GM12892 (cell line): ENCODE measurements at places on chromosomes 11 and 22.

DNA sequence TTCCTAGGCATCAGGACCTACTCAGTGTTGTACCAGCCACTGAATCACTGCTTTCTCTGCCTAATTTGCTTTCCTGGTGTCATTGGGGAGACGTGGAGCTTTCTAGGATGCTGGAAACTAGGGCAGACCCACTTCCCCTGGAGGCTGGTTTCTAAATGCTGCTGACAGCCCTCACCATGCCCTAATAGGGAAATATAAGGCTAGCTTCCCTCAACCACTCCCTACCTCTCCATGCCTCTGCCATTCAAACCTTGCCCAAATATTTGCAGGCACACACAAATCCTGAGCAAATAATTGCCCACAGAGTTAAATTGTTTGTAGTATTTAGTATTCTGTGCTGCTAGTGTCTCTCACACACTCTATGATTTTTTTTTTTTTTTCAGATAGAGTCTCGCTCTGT is 310.2 kb downstream of the DDX10 start:
- DNase-seq, result no peak

- DNase-seq, result no peak
Measured at GRCh38 chr11:18452927-18453326, 2.7 kb upstream of the LDHAL6A start.

DNA sequence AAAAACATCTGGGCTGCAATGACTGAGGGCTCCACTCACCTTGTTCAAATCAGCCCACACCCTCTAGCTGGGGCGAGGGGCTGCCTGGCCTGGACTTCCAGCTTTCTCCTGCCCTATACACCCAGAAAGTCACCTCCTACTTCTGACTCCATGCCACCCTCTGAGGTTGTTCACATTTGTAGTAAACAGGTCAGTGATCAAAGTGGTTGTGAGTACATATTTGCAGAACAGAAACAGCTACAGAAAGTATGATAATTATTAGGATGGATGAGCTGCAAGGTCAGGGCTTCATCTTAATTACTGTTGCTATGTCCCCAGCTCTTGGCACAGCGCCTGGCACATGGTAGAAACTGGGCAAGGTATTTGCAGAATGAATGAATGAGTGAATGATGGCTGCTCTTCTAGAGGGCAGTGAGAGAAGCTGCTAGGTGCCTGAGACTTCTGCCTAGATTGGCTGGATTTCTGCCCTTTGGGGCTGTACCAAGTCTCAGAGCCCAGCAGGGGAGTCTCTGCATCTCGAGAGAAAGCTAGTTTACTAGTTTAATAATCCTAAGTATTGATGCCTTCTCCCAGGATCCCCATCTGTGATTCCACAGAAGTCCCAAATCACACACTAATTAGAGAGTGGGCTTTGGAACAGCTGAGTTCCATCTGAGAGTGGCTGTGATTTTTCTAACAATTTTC is 36.0 kb downstream of the SYT13 start:
- no peak for DNase-seq

- DNase-seq, result no peak
Measured at GRCh38 chr11:106986261-106986660, 32.0 kb downstream of the GUCY1A2 start.

DNA sequence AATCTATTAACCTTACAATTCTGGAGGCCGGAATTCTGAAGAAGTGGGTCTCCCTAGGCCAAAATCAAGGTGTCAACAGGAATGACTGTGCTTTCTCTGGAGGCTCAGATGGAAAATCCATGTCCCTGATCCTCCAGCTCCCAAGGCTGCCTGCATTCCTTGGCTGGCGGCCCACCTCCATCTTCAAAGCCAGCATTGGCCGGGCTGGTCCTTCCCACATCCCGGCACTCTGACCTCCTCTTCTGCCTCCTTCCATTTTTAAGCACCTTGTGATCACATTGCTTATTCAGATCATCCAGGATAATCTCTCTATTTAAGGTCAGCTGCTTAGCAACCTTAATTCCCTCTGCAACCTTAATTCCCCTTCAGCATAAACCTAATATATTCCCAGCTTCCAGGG is 22.7 kb upstream of the CTSD start:
- no peak for DNase-seq

- DNase-seq, result no peak
Measured at GRCh38 chr11:63445720-63446119, 45.2 kb downstream of the PLAAT5 start.

DNA sequence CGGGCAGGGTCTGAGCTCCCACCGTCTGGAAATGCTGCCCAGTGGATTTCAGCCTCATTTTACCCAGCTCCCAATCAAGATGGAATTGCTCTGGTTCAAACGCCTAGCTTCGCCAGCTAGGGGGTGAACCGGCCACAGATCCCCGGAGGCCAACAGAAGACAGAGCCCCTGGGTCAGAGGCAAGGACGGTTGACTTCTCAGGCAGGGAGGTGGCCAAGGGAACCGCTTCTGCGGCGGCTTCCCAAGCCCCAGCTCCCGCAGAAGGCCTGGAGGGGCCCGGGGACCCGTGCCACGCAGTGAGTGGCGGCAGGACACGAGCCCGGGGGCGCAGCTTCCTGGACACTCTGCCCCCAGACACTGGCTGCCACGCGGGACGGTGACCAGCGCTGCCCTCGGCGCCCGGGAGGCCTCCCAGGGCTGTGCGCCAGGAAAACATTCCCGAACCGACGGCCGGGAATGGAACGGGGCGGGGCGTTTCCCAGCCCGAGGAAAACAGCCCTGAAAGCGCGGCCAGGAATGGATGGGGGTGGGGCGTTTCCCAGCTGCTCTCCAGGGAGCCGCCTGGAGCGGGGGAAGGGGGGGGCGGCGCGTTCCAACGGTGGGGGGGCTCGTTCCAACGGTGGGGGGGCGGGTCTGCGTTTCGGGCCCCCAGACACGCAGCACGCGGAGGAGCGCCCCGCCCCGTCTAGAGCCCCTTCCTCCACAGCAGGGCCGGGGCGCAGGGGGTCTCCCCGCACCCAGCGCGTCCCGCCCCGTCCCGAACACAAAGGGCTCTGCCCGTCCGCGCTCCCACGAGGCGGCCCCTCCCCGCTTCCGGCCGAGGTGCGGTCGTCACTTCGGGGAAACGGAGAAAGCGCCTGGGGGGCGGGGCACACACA is 13.5 kb upstream of the B4GALNT4 start:
- DNase-seq, result peak; percentile 84

GRCh38 chr11:3164552-3165151 is 458 bp downstream of the OSBPL5 start:
- DNase-seq, result no peak

DNA sequence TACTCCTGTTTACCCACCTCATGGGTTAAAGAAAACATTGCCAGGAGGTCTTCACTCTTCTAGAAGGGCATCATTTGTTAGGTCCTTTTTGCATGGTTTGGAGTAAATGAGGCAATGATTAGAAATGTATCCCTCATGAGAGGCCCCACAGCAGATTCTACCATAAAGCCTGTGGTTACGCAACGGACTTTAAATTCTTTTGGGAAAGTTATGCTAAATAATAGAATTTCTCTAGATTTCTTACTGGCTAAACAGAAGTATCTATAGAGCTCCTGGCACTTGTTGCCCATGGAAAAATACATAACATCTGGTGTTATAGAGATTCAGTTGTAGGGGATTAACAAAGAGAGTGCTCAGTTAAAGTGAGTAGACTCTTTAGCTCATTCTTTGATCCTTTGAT is 15.1 kb upstream of the ATXN10 start:
- DNase-seq, result no peak

- no peak for DNase-seq
Measured at GRCh38 chr11:118818130-118818529, 27.2 kb upstream of the DDX6 start.

- DNase-seq, result no peak
Measured at GRCh38 chr11:27882066-27882697, 181.9 kb upstream of the BDNF start.

DNA sequence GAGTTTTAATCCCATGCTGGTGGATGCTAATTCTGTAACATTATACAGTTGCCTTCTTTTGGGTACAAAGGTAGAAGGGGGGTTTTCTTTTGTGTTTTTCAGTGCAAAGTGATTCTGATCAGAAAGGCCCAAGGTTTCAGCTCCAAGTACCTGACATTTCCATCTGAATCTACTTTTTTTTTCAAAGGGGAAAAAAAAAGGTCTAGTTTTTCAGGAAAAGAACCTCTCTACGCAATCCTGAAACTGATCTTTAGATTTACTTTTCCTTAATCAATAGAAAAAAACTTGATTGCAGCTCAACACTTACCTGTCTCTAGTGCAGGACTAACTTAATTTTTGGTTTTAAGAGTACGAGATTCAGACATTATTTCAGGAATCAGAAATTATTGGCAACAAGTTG is at the start of gene TECTA:
Gene TECTA, plus strand, starts transcription at position 301 of the 400 bp plus-strand sequence. CDS start 1,423 bp downstream, outside the sequence.
- DNase-seq, result no peak

DNA sequence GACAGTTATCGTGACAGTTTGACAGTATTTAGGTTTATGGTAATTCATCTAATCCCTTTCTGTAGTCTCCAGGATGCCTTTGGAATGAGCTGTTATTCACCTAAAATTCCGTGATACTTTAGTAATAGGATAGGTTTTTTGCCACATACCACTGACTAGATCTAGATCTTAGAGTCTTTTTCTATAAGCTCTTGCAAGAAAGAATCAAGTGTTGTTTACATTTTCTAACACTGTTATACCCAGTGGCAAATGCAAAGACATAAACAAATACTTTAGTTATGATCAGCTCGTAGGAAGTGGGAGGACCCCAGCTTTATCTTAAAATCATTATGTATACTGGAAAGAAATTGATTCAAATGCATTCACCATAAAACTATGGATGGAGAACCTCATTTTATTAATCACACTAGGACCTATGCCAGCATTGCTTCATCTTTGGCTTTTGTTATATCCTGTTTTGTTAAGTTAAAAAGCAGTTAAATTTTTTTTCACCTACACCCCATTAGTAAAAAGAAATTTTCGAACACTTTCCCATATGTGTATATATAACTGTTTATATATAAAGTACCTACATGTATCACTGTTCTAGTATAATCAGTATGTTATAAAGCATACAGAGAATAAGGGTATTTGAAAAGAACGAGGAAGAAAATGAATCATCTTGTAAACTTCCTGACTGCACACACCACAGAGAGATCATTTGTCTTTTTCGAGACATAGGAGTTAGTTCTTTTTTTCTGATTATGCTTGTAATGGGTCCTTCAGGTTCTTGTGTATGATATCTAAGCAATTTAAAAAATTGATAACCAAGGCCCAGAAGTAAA is 60.9 kb downstream of the PDHX start:
- DNase-seq, result no peak

GRCh38 chr22:36204632-36205015 is 3.0 kb upstream of the APOL4 start:
- no peak for DNase-seq

DNA sequence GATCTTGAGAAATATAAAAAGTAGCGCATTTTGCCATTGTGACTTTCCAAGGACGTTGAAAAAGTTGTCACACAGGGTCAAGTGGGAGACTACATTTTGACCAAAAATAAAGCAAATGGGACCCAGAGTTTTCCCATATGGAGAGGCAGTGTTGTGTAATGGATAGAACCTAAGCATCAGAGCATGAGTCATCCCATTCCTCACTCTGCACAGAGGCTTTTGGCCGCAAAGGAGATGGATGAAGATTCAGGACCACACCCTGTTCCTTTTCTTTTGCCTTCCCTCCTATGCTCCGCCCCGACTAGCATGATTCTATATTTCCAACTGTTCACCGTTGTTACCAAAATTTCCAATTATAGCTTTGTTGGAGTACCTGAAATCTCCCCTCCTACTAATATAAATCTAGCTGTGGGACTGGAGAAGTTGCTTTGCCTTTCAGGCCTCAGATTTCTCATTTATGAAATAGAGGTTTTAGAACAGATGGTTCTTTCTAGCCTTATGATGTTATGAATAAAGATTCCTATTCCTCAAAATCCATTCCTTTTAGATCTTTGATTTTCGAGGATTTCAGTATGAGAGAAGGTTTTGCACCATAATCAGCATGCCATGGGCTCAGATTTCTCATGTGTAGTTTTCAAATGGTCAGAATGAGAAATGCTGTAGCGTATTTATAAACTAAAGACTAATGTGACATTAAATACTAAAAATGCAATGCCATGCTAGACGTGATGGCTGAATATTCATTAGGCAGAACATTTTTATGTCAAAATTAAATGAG is 921.9 kb upstream of the TENM4 start:
- no peak for DNase-seq

- DNase-seq, result no peak
Measured at GRCh38 chr22:37496651-37497050, 10.5 kb upstream of the MFNG start.

GRCh38 chr22:35582861-35583670 is 34.1 kb downstream of the MB start:
- DNase-seq, result peak; percentile 84

- DNase-seq, result no peak
Measured at GRCh38 chr11:84012171-84012826, 726.1 kb upstream of the CCDC90B start.

DNA sequence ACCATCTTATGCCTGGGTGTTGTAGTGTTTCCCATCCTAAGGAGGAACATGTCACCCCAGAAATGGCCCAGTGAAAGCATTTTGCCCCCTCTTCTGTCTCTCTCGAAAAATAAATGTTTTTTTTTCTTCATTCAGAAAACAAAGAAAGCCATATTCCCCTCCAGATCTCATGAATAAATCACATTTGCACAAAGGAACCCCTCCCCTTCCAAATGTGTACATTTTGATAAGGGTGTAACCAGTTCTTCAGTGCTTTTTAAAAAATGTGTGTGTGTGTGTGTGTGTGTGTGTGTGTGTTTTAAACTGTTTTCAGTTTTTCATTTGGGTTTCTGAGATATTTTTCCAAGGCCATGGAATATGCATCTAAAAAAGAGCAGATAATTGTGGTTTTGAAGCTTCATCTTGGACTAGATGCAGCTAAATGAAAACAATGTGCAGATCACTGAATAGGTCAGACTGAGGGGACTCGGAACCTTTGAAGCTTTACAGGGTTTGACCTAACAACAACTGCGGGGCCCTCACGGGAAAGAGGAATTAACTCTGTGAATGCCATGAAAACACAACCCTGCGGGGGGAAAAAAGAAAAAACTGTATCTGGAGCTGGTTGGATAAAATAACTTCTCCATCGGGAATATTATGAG is 76.4 kb downstream of the YAP1 start:
- DNase-seq, result no peak

- DNase-seq, result no peak
Measured at GRCh38 chr11:70694371-70694770, 296.0 kb downstream of the CTTN start.

GRCh38 chr22:35842954-35843353 is 125.3 kb downstream of the APOL5 start:
- DNase-seq, result no peak

DNA sequence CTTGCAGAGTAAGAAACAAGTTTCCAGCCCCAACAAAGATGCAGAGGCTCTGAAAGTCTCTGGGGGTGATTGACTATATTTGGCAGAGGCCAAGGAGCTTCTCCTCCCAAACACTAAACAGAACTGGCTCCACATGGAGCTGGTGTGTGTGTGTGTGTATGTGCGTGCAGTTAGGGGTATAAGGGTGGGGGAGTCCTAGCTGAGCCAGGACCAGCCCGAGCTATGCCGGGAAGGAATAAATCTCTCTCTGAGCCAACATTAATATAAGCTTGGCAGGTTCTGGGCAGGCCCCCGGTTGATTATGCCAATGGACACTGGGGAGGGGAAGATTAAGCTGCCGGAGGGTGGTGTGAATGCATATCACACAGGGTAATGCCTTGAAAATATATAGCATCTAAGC is 324.2 kb downstream of the MIAT start:
- DNase-seq, result no peak
